Bronchus fibroblast of lung (primary cell): ENCODE measurements at places on chromosomes 4 and X. TPM values are rescaled to one million over a fixed set of nuclear protein-coding genes. Genes with fewer than 3 reads are reported as not detected.

ITIH6 gene
- not detected in 2 replicates for total RNA-seq

GLRB gene
- total RNA-seq, result 3.9 and 4.2 TPM in 2 replicates

PABPC5 gene
- 0.67 and 0.74 TPM in 2 replicates for total RNA-seq

IL13RA2 gene
- 0.30 TPM in 1 of 2 replicates, not detected in the other for total RNA-seq

PRR27 gene
- total RNA-seq, result not detected in 2 replicates

KLKB1 gene
- not detected in 2 replicates for total RNA-seq

HSD17B13 gene
- under 0.01 TPM in 1 of 2 replicates, not detected in the other for total RNA-seq

GPR119 gene
- total RNA-seq, result not detected in 2 replicates

NPNT gene
- total RNA-seq, result not detected in 2 replicates

BBS7 gene
- total RNA-seq, result 29.1 and 35.0 TPM in 2 replicates

TRIM75 gene
- total RNA-seq, result not detected in 2 replicates
